ENCODE measurements at places on chromosomes 13 and 19.

GRCh38 chr13:38641164-38641948 lies 45.5 kb upstream of the FREM2 start:
- no peak for DNase-seq

- no peak for DNase-seq
These were observed 8.0 kb upstream of the SAE1 start for GRCh38 chr19:47122359-47123335.

GRCh38 chr13:30726192-30726591 lies 9.2 kb upstream of the ALOX5AP start:
- DNase-seq, result no peak

DNA sequence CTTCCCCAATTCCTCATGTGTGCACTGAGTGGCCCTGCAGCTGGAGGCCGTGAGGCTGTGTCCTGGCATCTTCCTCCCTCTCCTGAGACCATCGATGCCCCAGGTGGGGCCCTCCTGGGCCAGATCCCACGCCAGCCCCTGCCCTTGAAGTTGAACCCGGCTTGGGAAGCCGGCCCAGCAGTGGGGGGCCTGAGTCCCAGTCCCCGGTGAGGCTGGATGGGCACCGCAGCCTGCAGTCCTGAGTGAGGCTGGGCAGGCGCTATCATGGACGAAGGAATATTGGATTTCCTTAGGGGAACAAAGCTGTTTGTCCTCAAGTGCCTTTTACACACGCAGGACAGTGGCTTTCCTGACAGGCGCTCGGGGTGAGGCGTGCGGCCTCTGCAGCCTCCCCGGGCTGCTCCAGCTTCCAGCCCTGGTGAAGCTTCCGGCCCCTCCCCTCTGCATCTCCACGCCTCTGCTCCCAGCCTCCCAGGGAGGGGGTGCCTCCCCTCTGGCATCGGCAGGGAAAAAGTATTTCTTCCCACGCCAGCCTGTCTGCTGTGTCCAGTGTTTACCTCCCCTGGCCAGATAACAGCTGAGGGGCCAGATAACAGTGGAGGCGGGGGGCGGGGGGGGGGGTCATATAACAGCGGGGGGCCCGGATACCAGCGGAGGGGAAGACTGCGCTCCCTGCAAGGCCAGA lies 159.5 kb downstream of the KDM4B start:
- no peak for DNase-seq

DNA sequence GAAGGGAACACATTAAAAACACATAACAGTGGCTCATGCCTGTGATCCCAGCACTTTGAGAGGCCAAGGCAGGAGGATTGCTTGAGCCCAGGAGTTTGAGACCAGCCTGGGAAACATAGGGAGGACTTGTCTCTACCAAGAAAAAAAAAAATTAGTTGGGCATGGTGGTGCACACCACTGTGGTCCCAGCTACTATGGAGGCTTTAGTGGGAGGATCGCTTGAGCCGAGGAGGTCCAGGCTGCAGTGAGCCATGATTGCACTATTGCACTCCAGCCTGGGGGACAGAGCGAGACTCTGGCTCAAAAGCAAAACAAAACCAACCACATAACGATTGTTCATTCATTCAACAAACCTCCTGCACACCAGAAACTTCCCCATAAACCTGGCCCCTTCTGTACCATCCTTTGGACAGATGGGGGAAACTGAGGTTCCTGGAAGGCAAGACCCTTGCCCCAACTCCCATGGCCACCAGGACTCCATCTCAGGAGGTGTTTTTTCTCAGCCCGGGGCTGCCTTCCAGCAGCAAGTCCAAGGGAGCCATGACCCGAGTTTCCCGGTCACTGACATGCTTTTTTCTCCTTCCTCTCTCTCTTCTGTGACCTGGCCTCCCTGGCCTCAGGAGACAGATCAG lies 4.3 kb downstream of the FOSB start:
- no peak for DNase-seq

DNA sequence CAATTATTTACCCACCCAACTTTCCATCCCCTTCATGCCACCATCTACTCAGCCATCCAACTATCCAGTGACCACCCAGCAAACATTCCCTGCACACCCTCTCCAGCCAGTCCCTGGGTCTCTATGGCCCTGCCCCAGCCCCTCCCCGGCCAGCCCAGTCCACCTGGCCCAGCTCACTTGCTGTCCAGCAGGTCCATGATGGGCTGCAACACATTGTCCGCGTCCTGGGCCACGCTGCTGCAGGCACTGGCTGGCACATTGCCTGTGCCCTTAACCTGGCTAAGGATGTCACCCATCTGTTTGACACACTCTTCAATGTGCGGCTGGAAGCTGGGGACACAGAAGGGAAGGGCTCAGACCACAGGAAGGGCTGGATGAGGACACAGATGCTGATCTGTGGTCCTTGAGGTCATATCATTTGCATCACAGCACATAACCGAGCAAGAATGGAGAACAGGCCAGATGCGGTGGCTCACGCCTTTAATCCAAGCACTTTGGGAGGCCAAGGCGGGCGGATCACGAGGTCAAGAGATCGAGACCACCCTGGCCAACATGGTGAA lies 61.6 kb downstream of the UNC13A start:
- DNase-seq, result no peak

DNA sequence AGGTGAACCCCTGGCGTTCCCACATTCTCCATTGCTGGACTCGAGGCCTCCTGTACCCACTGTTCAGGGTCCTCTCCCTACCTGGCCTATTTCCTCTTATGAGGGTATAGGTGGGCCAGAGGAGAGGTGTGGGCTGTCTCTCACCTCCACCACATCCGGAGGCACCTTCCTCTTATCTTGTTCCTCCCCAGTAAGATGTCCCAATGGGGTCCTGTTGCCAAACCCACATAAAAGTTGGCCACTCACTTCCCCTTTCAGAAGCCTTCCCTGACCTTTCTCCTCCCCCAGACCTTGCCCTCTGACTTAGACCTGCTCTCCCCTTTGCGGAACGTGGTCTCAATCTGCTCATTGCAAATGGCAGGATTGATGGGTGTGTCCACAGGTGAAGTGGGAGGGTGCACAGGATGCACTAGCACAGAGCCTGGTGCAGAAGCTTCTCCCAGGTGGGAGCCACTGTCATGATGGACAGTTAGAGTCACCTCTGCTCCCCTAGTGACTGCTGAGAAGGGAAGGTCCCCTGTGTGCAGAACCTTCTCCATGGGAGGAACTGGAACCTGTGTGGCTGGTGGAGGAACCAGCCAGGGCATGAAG lies 1.3 kb downstream of the CYP4F3 start:
- no peak for DNase-seq

Measured in stimulated activated CD8-positive, alpha-beta memory T cell treated with anti-CD3 and anti-CD28 coated beads, Interleukin-2, amount 100 ng/mL, for 48 hours (primary cell).